NCI-H2171 treated with DMSO at 0.1 percent for 48 hours (cell line): ENCODE measurements at places on chromosomes 12 and 14.

- peak; percentile 89 for DNase-seq
Observed at GRCh38 chr12:118189741-118190191, 53.8 kb downstream of the PEBP1 start.

DNA sequence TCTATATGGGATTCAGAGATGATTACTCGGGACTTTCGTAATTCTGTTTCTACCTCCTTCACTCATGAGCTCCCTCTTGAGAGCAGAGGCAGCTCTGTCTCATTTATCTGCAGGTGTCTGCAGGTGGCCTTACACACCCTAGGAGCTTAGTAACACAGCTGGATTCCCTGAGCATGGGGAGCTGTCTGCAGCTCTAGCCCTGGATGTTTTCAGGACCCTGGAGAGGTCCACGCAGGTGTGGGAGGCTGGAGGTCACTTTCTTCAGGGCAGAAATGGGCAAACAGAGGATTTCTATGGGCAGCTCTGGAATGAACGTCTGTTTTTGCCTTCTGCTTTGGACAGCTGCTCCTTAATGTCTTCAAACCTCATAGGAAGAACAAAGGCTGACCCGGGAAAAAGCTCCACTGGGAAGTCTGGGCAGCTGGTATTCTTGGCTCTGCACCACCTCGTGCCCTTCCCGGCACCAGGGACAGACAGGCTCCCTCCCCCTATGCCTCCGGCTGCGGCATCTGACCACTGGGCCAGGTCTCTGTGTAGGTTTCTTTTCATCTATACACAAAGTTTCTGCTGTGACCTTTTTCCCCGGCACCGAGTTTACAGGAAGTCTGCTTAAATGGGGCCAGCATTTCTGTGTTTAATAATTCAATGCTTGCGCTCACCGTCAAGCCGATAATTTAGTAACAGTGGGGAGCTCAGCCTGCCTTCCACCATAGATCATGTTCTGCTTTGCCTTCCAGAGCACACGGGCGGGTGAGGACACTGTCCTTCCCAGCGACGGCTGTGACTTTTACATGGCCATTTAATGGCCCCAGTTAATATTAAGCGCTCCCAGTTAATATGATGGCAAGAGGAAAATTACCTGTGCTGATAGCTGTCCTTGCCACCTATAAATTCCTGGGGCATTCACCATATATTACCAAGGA, 320.2 kb upstream of the SFSWAP start:
- DNase-seq, result no peak

GRCh38 chr12:25824734-25825133, 133.7 kb upstream of the RASSF8 start:
- no peak for DNase-seq

- no peak for DNase-seq
Observed at GRCh38 chr12:61915420-61915819, 344.8 kb upstream of the USP15 start.

DNA sequence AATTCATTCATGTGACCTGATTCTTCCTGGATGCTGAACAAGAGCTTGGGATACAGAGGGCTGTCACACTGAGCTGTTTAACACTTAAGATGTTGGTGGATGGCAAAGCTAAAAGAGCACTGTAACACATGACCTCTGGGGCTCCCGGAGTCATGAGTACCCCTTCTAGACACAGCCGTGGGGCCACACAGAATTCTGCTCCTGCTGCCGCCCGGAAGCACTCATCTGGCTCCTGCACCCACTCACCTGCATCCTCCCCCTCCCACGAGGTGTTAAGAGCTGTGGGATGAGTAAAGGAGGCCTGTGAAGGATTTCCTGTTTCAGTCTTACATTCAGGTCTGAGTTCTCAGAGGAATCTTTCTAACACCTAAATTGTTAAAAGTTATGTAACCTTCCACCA, 78.0 kb upstream of the SSTR1 start:
- no peak for DNase-seq

DNA sequence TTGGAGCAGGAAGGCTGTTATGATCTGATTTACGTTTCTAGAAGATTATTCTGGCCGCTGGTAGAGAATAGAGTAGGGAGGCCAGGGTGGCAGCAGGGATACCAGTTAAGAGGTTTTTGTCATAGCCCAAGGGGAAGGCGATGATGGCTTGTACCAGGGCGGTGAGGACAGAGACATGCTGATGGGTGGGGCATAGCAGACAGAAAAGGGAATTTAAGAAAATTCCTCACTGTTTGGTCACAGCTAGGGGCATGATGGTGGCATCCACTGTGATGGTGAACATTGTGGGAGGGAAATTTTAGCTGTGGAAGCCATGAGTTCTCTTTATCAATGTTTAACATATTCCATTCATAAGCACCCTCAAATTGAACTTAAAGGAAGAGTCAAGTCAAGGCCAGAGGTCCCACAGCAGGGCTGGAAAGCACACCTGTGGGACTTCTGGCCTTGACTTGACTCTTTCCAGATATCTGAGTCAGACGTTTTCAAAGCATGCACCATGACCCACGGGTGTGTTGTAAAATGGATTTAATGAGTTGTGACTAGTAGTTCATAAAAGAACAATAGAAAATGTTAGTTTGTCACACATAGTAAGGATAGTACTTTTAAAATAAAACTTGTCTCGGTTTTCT, 134.6 kb downstream of the CHST11 start:
- no peak for DNase-seq

- no peak for DNase-seq
Observed at GRCh38 chr14:104687601-104688504, 1.6 kb upstream of the INF2 start.

GRCh38 chr12:50924439-50925341, 27.7 kb upstream of the HIGD1C start:
- DNase-seq, result peak; percentile 94

- DNase-seq, result no peak
Observed at GRCh38 chr14:103688906-103689902, 26.0 kb downstream of the XRCC3 start.

DNA sequence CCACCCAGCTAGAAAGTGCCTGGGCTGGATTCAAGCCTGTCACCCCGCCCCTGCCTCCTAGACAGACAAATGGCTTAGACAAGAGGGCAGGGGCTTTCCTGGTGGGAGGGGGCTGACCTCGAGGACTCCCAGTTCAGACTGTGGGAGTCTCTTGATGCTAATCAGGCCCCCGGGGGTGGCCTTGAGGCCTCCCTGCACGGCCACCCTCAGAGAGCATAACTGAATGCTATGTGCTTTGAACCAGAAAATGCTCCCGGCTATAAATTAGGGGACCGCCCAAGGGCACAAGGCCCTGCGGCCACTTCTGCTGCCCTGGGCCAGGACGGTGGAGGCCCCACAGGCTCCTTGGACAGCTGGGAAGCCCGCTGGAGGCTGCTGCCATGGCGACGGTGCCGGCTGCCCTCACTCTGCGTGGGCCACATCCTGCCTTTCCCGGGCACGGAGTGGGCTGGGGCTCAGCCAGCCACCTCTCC, 111.0 kb upstream of the NCOR2 start:
- DNase-seq, result no peak

- no peak for DNase-seq
Observed at GRCh38 chr12:50740307-50740706, 23.6 kb upstream of the ATF1 start.

DNA sequence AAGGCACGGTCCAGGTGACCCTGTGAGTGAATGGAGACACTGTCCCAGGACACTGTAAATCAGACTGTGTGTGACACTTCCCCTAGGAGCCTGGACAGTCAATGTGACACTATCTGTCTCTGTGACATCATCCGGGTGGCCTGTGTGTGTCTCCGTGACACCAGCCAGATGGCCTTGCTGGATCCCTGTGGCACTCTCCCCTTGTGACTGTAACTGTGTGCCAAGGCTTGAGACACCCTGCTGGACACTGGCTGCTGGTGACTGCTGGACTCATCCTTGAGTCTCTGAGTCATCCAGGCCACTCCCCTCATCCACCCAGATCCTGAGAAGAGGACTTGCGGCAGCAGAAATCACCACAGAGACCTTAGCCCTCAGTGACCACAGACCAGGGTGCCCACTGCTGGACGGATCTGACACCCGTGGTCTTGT, 51.6 kb downstream of the MVK start:
- no peak for DNase-seq

DNA sequence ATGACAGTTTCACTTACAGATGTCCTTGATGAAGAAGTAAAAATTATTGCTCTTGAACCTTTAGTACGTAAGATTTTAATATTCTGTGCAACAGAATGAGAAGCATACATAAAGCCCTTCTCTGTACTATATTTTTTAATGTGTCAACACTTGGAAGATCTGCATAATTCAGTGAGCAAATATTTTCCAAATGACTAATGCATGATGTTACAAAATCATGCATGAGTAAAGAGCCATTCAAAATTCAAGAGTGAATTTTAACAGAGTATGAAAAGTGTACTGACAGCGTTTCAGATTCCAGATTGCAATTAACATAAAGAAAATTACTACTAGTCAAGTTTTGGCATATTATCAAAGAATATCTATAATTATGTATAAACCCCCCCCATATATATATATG, 101.4 kb upstream of the BBS10 start:
- no peak for DNase-seq

GRCh38 chr12:130916241-130916911, 37.3 kb upstream of the ADGRD1 start:
- peak; percentile 83 for DNase-seq

DNA sequence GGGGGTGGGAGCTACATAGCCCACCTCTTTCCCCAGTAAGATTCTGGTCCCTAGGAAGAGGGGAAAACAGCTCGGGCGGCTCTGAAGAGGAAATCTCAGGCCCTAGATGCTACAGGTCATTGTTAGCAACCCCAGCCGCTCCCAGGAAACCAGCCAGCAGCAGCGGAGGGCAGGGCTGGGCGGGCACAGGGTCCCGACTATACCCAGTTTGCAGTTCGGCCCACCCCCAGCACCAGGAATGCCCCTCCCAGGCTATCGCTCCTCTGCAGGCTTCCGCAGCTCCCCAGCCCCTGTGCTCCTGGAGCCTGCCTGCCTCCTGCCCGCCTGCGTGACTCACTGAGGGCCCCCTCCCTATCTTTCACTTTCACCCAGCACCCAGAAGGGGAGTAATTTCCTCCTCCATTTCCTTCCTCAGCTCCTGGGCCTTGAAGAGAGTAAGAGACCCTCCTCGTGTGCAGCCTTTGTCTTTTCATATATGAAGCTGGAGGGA, 27.2 kb upstream of the PNMA1 start:
- no peak for DNase-seq

GRCh38 chr14:34361504-34362011, 100.5 kb downstream of the SPTSSA start:
- DNase-seq, result no peak

GRCh38 chr14:89371585-89372511, 45.2 kb downstream of the FOXN3 start:
- DNase-seq, result no peak

DNA sequence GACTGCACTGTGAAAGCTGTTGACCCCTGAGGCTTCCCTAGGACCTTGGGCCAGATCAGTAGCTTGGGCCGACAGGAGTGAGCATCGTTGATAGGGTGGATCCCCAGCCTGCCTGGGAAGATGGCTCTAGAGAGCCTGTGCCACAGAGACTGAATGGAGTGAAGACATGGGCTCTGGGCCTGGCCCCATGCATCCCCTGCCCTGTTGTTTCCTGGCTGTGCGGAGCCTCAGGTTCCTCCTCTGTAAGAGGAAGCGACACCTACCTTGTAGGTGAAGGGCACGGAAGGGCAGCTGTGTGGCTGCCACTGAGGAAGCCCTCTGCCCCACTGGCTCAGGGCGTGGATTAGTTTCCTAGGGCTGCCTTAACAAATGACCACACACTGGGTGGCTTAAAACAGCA, 23.9 kb downstream of the PLEKHG3 start:
- DNase-seq, result no peak

DNA sequence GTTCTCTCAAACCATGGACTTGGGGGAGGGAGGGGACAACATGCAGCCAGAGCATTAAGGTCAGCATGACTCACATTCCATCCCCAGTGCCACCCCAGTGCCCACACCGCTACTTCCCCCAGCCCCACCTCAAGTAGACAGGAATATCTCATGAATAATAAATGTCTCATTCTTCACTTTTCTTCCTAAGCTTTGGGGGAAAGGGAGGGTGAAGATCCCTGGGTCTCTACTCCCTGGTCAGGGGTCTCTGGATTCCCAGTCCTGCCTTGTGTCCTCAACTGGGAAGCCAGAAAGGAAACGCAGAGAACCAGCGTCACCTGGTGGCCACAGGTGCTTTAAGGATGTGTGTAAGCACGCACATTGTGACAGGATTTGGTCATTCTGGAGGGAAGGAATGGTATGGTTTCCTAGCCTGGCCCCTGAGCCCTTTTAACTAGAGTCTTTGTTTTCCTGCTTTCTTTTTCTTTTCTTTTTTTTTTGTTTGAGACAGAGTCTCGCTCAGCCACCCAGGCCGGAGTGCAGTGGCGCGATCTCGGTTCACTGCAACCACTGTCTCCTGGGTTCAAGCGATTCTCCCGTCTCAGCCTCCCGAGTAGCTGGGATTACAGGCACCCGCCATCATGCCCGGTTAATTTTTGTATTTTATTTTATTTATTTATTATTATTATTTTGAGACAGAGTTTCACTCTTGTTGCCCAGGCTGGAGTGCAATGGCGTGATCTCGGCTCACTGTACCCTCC, 3.4 kb downstream of the GPR84 start:
- peak; percentile 70 for DNase-seq

GRCh38 chr12:6724409-6724797, 557 bp downstream of the COPS7A start:
- DNase-seq, result no peak

DNA sequence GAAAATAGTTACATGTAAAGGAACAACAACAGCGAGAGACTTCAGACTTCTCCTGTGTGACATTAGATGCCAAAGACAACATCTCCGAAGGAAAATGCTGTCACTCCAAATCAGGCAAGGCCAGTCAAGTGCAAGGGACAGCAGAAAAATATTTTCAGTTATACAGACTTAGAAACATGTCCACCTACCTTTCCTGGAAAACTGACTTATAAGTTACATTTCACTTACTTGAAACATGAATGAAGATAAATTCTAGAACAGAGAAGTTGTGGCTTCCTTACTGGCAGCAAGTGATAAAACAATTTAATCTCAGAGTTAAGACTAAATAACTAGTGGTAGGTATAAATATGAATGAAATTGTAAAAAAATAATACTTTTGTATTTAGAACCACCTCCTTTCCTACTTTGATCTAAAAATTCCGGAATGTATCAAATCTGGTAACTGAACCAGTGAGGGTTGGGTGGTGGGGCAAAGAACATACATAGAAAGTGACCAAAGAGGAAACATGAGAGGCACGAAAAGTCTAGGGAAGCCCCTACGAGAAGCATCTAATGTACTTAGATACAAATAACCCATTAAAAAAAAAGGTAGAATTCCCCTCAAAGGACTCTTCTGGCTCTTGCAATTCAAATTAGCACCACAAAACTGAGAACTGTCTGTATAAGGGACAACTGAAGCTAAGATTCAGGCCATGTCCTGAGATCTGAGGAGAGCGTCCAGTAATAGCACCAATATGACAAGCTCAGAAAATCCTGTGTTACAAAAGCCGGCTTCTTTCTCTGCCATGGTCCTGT, 21.2 kb downstream of the MTHFD1 start:
- no peak for DNase-seq

GRCh38 chr12:93089805-93090569, 160.9 kb upstream of the EEA1 start:
- DNase-seq, result no peak

- no peak for DNase-seq
Observed at GRCh38 chr14:89572596-89573398, 155.8 kb upstream of the FOXN3 start.
